Activated CD4-positive, alpha-beta T cell treated with anti-CD3 and anti-CD28 coated beads, Interleukin-2, amount 10 ng/mL, durations not matched to agents 7 days and 5 days (primary cell): ENCODE measurements at places on chromosomes 11 and 22. TPM values are rescaled to one million over a fixed set of nuclear protein-coding genes. Genes with fewer than 3 reads are reported as not detected.

- no peak for DNase-seq
These were observed 156.1 kb downstream of the IGLL1 start for GRCh38 chr22:23424031-23424430.

DNA sequence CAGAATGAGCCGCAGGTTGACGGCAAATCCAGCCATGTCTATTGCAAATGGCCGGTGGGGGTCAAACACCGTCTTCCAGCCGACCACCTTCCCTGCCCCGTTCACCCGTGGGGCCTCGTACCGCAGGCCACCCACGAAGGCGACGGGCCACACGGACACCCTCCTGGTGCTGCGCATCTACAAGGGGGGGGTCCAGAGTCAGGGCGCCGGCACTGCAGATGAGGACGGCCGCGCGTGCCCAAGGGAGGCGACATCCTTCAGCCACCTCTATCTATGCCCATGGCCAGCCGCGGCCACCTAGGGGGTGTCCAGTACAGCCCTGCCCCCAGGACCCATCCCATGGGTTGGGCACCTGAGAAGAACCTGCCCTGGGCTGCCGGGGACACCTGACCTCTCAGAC is 29.2 kb downstream of the B3GAT1 start:
- DNase-seq, result no peak

DNA sequence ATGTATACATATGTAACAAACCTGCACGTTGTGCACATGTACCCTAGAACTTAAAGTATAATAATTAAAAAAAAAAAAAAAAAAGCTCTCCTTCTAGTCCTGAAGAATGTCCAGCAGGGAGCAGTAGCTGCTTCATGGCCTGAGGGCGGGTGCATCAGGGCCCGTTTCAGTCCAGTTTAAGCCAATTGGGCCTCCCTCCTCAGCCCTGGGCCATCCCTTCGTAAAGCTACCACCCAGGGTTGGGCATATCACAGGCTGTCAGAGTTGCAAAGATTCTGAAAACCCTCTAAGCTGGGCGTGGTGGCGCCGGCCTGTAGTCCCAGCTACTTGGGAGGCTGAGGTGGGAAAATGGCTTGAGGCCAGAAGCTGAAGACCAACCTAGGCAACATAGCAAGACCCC is 5.4 kb downstream of the TMPRSS13 start:
- no peak for DNase-seq

The HPX gene
- not detected for total RNA-seq

The TRPM5 gene
- total RNA-seq, result not detected

DNA sequence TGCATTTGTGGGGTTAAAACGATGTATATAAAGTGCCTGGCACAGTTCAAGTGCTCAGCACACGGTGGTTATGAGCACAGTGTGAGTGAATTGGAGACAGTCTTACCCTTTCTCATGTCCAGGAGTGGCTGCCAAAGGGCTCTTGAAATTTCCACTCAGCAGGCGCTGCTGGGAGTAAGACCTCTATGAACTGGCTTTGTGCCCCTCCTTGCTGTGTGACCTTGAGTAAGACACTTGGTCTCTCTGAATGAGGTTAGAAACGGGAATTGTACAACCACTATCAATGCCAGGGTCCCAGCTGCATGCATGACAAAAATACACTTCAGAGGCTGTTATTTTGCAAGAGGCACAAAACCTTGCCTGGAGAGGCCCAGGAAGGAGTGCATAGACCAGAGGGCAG is 86.6 kb downstream of the TSPAN18 start:
- DNase-seq, result no peak

DNA sequence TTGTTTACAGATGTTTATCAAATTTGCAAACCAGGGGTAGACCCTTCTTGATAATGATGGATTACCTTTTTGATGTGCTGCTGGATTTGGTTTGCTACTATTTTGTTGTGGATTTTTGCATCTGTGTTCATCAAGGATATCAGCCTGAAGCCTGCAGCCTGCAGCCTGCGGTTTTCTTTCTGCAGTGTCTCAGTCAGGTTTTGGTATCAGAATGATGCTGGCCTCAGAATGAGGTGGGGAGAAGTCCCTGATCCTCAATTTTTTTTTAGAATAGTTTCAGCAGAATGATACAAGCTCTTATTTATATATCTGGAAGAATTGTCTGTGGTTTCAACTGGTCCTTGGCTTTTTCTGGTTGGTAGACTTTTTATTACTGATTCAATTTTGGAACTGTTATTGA is 19.7 kb upstream of the RAB38 start:
- DNase-seq, result no peak

DNA sequence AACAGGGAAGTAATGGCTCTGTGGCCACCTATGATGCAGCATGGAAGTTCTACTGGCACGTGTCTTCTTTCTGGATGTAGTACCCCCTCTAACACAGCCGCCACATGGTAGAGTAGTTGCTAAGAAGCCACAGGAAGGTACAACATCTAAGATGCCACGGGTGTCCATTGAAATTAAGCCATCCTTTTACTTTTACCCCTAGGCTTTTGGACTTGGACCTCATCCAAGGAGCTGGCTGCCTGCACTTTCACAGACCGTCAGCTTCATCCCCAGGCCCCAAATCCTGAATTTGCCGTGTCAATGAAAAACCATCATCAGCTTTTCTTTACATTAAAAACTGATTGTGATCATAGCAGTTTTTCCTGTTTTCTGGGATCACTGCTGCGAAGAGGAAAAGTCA is 102.4 kb downstream of the RPL27A start:
- no peak for DNase-seq

The APLNR gene
- not detected for total RNA-seq

The DDI1 gene
- total RNA-seq, result not detected

- DNase-seq, result no peak
These were observed 185.6 kb upstream of the MTMR2 start for GRCh38 chr11:96109331-96110030.

GRCh38 chr11:97290464-97291041 is 900.7 kb downstream of the JRKL start:
- no peak for DNase-seq

The HEPHL1 gene
- total RNA-seq, result not detected

The BCO2 gene
- total RNA-seq, result 1.2 TPM

The POU2AF3 gene
- not detected for total RNA-seq

DNA sequence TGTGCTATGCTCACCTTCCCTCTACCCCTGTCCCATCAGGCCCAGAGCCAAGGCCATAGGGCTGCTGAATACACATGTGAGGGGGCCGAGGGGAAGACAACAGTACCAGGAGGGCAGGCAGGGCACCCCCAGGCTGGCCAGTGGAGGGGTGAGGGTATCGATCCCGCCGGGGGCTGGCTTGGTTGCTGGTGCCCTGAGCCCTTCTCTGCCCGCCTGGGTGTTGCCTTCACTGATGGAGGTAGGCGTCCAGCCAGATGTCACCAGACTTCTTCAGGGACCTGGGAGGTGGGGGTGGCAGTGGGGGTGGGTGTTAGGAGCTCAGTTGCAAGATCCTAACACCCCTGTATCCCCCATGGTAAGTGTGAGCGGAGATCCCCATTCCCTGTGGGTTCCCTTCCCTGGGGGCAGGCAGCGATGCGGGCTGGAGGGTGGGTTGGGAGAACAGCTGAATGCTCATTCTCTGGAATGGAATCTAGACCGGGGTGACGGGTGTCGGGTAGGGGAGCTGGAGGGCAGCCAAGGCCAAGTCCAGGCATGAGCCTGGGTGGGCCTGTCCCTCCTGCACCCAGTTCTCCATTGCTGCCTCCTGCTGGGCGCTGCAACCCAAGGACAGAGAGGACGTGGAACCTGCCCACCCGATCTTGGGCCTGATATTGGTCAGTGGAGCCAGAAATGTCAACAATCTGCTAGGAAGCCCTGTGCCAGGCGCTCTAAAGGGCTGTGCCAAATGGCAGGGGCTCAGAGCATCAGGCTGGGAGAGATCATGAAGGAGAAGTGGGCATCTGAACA is 17.6 kb downstream of the FADS3 start:
- no peak for DNase-seq

The CTSW gene
- total RNA-seq, result 22.9 TPM

The FJX1 gene
- 0.17 TPM for total RNA-seq

The APOA4 gene
- not detected for total RNA-seq

DNA sequence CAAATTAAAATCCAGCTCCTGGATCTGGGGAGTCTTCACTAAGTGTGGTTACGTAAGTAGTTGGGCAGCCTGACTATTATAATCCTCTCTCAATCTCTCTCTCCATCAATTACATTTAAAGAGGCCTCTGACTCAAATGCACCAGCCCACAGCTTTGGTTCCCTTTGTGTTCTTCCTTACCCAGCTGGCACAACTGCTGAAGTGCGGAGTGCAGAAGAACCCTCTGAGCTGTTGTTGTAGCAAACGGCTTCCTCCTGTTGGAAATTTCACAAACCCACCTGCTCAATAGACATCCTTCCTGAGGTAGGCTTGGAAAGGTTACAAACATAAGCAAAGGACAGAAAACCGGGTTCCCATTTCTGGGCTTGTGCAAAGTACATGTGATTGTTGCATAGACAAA is 17.0 kb upstream of the SORL1 start:
- DNase-seq, result no peak

GRCh38 chr11:64529559-64530520 is 61.2 kb upstream of the SLC22A12 start:
- no peak for DNase-seq

- no peak for DNase-seq
These were observed 451.3 kb downstream of the OPCML start for GRCh38 chr11:133081020-133081419.
